ENCODE measurements at places on chromosomes 7 and 10.

- DNase-seq = no peak
These were observed 12.8 kb downstream of the PDZD7 start for GRCh38 chr10:101018118-101018599.

DNA sequence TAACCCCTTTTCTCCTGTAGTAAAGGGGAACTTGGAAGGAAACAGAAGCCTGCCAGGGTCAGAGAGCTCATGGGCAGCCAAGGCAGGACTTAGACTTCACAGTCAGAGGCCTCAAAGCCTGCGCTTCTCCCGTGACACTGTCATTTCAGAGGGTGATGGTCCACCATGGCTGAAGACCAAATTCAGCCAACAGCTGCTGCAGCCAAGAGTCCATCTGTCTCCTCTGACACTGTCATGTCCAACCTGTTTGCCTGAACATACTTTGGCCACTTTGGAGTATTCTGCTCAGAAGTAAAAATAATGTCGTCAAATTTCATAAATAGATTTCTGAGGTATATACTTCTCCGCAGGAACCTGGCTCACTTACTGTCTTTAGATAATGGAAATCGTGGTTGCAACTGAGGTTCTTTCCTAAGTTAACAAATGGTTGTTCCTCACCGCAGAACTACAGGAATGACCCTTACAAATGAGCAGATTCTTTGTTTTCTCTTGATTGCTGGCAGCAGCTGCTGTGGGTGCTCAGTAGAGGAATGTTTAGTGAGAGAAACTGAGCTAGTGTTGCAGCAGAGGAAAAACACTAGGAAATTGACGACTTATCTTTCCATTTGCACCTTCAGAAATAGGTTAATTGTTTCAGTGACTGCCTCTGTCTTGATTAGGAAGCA lies 626.5 kb downstream of the SDK1 start:
- DNase-seq = no peak

DNA sequence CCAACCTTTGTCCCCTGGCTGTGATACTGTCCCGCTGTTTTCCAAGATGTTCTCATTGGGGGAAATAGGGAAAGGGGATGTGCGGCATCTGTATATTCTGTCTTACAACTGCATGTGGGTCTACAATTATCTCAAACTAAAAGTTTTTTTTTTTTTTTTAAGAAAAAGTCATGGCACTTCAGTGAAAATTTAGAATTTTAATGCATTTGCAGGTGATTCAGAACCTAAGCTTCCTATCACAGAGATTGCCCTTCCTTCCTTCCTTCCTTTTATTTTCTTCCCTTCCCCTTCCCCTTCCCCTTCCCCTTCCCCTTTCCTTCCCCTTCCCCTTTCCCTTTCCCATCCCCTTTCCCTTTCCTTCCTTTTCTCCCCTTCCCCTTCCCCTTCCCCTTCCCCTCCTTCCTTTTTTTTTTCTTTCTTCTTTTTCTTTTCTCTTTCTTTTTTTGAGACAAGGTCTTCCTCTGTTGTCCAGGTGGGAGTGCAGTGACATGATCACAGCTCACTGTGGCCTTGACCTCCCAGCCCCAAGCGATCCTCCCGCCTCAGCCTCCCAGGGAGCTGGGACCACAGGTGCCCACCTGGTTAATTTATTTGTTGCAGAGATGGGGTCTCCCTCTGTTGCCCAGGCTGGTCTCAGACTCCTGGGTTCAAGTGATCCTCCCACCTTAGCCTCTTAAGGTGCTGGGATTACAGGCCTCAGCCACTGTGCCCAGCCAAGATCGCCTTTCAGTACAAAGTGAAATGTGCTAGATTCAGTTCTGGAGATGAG lies 32.0 kb downstream of the JAKMIP3 start:
- no peak for DNase-seq

DNA sequence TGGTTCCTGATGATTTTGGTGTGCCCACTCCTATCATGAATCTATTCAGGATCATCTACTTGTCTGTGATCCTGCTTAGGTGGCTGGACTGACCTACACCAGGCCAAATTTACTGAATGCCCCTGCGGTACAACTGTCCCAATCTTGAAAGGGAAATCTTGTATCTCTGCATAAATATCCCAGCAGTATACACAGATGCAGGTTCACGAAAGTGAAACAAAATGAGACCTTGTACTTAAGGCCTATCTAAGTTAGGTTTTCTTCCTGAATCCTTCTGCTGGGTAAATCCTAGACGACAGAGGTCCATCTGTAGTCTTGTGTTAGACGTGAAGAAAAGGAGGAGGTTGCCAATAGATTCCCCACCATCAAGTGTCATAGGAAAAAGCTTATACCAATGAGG lies 85.5 kb upstream of the NOBOX start:
- no peak for DNase-seq

DNA sequence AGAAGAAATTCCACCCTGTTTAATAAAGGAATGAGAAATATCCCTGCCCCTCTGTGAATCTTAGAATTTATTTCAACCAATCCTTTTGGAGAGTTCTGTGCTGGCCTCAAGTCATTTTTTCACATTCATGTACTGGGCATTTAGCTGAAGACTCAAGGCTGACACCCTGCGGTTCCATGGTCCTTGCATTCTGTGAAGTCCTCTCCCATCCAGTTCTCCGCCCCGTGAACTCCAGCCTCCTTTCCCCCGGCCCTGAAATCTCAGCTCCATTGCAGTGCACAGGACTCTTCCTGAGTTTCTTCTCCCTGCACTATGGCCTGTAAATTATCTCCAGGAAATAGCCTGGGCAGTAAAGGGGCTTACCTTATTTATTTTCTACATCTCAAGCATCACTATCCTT lies 183.0 kb upstream of the KCND2 start:
- peak; percentile 13 for DNase-seq

Data from HFFc6 (cell line).